ENCODE measurements at places on chromosomes 2 and 18.
A peak's percentile ranks its signal among the peaks of the same experiment; 100 is the strongest.

DNA sequence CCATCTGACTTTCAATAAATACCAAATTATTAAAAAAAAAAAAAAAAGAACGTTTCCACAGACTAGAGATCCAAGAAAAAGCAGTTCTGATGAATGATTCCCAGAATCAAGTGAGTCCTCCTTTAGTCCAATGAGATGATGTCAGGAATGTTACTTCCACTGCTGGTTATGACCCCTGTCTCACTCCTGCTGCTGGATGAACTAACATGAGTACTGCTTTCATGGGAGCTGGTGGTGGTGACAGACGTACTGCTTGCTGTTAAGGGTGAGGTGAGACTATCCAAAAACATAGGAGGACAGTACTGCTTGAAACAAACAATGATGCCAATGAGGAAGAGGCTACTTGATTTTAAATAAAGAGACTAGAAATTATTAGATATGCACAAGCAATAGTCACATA lies 55.5 kb upstream of the ST8SIA5 start:
- no peak for DNase-seq

- DNase-seq = no peak
Measured at GRCh38 chr18:77082316-77082955, 50.1 kb downstream of the MBP start.

GRCh38 chr2:228763379-228763981 lies 507.6 kb downstream of the PID1 start:
- no peak for DNase-seq

DNA sequence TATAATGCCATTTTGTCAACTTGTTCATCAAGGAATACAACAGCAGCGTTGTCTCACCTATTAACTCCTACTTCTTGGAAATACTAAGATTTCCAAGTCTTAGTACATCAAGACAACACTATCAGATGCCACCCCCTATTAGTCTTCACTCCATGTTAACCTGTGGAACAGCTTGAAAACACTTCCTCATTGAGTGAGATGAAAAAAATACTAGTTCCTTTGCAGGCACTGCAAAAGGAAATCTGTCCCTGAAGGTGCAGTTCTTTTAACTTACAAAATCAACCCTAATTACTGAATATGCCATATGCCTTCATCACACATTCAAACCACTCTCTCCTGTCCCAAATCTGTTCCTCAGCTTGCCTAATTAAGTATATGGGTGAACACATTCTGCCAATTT lies 4.0 kb downstream of the CWC22 start:
- DNase-seq = no peak

DNA sequence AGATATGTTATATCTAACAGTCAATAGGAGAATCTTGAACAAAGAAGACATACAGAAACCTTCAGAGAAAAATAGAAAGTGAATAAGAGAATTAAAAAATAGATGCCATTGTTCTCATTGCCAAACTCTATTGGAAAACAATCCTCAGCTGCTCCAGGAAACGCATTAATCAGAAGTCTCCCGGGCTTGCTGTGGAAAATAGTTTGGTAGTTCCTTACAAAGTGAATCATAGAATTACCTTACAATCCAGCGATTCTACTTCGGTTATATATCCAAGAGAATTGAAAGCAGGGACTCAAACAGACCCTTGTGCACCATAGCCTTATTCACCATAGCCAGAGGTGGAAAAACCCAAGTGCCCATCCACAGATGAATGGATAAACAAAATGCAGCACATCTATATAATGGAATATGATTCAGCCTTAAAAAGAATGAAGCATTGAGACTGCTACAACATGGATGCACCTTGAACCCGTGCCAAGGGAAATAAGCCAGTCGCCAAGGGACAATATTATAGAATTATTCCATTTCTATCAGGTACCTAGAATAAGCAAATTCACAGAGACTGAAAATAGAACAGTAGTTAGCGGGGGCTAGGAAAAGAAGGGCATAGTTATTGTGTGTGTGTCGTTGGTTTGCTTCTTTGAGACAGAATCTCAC lies 21.9 kb upstream of the CHRNA1 start:
- no peak for DNase-seq

DNA sequence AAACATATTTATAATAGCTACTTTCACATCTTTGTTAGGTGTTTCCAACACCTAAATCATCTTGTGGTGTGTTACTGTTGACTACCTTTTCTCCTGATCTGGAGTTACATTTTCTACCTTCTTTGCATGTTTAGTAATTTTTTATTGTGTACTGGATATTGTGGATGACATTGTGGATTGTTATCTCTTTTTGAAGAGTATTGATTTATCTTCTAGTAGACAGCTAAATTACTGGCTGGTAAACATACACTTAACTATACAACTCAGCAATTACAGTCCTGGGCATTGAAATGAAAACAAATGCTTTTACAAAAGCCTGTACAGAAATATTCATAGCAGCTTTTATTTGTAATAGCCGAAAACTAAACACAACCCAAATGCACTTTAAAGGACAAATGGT lies 150.8 kb downstream of the PTRHD1 start:
- no peak for DNase-seq

GRCh38 chr2:30287857-30288513 lies 56.7 kb downstream of the LBH start:
- DNase-seq = peak; percentile 70

- no peak for DNase-seq
Measured at GRCh38 chr18:26483633-26484032, 64.7 kb downstream of the KCTD1 start.

DNA sequence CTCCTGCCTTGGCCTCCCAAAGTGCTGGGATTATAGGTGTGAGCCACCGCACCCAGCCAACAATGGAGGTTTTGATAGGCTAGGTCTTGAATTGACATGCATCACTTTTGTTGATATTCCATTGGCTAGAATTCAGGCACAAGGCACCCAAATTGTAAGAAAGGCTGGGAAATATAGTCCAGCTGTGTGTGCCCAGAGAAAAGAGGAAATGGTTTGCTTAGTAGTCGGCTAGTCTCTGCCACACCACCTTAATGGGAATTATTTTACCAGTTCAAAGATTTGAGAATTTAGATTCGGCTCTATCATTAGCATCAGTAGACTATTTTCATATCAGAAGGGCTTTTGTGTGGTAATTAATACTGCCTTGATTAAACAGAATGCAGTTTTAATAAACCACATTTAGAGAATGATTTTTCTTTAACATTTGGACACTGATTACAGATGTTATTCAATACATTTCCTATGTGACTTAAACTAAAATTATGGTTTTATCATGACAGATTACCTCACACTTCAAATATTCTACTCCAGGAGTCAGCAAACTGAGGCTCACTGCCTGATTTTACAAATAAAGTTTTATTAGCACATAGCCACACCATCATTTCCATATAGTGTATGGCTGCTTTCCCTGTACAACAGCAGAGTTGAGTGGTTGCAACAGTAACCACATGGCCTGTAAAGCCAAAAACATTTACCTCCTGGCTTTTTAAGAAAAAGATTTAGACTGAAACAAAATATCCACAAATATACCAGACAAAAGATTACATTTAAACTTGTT lies 27.4 kb downstream of the DBI start:
- DNase-seq = no peak

DNA sequence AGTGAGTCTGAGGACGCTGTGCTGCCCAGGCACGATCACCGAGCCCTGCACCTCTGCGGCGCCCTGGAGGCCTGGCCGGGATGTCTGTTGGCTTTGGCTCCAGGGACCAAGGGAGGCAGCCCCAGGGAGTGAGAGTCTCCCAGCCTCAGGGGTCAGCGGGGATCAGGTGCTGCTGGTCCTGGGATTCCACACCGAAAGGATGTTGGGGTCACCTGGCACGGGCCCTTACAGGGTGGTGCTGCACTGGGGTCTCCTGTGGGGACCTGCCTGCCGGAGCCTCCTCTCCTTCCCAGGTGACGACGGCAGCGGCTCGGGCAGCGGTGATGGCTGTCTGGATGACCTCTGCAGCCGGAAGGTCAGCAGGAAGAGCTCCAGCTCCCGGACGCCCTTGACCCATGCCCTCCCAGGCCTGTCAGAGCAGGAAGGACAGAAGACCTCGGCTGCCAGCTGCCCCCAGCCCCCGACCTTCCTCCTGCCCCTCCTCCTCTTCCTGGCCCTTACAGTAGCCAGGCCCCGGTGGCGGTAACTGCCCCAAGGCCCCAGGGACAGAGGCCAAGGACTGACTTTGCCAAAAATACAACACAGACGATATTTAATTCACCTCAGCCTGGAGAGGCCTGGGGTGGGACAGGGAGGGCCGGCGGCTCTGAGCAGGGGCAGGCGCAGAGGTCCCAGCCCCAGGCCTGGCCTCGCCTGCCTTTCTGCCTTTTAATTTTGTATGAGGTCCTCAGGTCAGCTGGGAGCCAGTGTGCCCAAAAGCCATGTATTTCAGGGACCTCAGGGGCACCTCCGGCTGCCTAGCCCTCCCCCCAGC lies 30.5 kb downstream of the GPC1 start:
- DNase-seq = no peak

- peak; percentile 54 for DNase-seq
Measured at GRCh38 chr2:105576440-105577241, 168.1 kb upstream of the NCK2 start.

DNA sequence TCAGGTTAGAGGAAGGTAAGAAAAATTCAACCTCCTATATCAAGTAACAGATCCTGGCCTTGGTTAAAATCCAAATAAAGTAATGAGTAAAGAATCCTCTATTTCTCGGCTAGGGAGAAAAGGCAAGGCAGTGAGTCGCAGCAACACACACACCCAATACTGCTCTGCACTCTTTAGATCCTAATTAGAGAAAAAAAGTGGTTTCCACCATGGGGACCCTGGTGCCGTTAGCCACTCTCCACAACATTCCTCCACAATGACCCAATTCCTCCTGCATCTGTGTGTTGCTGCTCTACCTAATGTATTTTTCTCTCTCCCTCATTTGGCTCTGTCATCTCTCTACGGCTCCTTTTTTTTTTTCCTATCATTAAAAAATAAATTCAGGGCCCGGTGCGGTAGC lies 462.7 kb downstream of the METTL4 start:
- no peak for DNase-seq

- DNase-seq = no peak
Measured at GRCh38 chr2:134446383-134447017, 192.6 kb downstream of the MGAT5 start.

DNA sequence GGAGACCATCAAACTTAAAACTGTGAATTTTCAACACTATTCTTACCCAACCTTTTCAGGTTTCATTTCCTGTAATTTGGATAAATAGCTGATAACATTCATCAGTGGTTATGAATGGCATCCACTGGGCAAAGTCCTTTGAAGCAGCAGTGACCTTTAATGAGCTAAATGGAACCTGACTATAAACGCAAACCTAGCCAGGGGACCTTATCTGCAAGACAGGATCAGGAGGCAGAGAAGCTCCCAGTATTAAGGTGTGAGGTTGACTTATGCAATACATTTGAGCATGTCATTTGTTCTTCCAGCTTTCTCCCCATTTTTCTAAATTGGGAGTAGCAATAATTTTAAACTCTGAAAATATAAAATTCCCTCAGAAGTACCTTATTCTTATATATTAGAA lies 38.4 kb downstream of the CREG2 start:
- DNase-seq = no peak

DNA sequence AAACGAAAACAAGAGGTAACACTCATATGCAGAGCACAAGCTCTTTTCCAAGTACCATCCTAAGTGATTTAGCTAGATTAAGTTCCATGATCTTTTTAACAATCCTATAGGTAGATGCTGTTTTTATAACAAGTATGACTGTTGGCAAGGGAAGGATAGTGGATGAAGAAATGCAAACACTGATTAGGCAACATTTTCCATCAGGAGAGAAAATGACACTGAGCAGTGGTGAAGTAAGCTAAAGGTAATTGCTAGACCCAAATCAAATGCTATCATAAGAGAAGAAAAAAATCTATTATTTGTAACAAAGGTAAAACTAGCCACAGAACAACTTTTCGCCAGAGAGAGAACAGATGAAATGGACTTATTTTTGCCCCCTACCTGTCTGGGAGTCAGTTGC lies 34.3 kb upstream of the BARD1 start:
- no peak for DNase-seq

DNA sequence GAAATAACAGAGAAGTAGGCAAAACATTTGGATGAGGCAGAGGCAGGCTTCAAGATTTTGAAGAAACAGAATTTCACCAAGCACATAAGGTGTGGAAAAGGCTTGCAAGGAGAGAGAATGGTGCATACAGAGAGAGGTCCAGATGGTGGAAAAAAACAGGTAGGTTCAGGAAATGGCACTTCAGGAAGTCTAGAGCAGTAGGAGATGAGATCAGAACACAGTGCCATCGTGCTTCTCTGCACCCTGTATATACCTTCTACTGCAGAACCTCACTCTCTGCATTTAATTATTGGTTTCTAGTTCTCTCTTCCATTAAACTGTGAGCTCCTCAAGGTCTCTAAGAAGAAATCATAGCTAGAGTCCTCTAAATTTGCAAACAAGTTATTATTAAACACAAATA lies 2.4 kb downstream of the PAIP2B start:
- DNase-seq = peak; percentile 13

- no peak for DNase-seq
Measured at GRCh38 chr2:239178484-239178883, 222.3 kb downstream of the HDAC4 start.

- no peak for DNase-seq
Measured at GRCh38 chr2:20526708-20527107, 79.8 kb downstream of the RHOB start.

DNA sequence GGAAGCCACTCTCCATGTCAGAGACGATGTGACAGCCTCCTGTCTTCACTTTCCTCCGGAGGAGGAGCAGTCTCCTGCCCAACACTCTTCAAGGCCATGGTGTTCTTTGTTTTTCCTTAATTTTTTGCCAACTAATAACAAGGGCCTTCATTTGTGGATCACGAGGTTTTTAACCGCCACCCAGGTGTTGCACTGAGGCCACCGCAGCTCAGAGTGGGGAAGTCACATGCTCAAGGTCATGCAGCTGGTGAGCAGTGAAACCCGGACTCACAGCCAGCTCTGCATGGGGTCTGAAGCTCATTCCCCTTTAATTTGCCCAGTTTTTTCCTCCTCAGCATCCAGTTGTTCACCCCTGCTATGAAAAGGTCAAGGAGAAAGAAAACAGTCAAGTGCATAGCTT lies 19.6 kb downstream of the ENOSF1 start:
- DNase-seq = no peak

- peak; percentile 31 for DNase-seq
Measured at GRCh38 chr2:85310330-85310729, 17.5 kb downstream of the TGOLN2 start.

DNA sequence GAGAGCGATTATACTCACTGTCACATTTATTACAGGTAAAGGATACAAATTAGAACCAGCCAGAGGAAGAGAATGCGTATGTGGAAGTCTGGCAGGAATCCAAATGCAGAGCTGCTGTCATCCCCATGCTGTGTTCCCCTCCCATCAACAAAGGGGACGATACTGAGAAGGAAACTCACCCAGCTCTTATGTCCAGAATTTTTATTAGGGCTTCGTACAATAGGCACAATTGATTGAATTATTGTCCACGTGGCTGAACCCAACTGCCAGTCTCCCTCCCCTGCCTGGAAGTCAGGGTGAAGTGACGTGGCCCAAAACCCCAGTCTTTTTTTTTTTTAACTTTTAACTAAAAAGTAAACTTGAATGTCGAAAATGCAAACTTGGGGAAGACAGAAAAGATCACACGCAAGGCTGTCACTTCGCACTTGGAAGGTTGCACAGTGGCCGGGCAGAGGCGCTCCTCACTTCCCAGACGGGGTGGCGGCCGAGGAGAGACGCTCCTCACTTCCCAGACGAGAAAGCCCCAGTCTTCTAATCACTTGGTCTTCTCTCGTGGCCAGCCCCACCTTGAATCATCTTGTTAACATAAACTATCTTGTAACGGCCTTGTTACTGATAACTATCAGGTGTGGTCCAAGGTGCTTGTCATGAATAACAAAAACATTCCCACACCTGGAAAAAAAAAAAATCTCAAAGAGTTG lies 40.0 kb upstream of the ITSN2 start:
- no peak for DNase-seq

All from OCI-LY7 (cell line).